Epithelial cell of proximal tubule (primary cell): ENCODE measurements at places on chromosomes 7 and 10.

DNA sequence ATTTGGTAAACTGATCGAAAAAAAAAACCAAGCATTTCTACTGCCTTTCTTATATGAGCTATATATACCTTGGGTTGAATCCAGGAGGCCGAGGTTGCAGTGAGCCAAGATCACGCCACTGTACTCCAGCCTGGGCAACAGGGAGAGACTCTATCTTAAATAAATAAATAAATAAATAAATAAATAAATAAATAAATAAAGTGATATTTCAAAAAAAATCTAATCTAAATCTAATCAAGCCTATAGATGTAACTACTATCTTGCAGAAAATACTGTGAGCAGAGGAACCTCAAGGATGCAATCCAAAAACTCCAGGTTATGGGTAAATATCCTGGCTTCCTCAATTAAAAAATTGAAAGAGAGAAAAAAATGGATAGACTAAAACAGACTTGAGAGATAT, 71.2 kb upstream of the SLF2 start:
- no peak for DNase-seq

DNA sequence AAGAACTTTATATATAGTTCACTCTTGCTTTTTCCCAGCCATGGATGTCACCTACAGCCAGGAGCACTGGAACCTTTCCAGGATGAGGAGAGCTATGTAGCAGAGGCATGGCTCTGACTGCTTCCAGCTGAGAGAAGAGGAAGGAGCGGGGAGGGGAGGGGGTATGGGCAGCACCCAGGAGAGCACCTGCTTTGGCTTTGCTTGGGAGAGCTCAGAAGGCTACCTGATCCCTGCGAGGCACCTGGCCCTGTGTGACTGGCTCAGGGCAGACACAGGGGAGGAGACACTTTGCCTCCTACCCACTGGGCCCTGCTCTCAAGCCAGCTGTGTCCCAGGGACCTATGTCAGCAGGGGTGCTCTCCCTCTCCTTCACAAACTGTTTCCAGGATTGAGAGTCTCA, 67.1 kb downstream of the HK1 start:
- DNase-seq: no peak

GRCh38 chr7:138880881-138881578, 83.0 kb upstream of the ATP6V0A4 start:
- DNase-seq: no peak

GRCh38 chr7:115471891-115472290, 550.0 kb downstream of the MDFIC start:
- no peak for DNase-seq

GRCh38 chr7:77566421-77566820, 29.3 kb downstream of the PTPN12 start:
- DNase-seq: no peak

- DNase-seq: no peak
These were observed 55.4 kb upstream of the MXI1 start for GRCh38 chr10:110151971-110152370.

GRCh38 chr7:87473986-87474385, 1.5 kb downstream of the ABCB4 start:
- DNase-seq: no peak

DNA sequence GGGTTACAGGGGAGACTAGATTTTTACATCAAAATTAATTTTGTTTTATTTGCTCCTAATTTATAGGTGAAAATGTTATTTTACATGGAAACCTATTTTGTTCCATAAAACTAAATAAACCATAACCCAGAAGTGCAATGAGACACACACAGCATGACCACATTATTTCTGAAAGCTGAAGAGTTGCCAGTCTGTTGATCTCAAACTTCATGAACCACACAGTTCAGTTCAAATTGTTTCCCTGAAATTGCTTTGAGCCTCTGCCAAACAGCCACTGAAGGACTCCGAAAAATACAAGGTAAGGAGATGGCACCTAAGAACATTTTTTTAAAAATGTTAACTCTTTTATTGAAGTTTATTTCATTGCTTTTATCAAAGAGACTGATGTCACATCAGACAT, 25.0 kb upstream of the ITGB8 start:
- no peak for DNase-seq

GRCh38 chr10:62584731-62585130, 210.6 kb downstream of the ZNF365 start:
- no peak for DNase-seq

GRCh38 chr10:24850727-24851296, 101.6 kb downstream of the PRTFDC1 start:
- no peak for DNase-seq

DNA sequence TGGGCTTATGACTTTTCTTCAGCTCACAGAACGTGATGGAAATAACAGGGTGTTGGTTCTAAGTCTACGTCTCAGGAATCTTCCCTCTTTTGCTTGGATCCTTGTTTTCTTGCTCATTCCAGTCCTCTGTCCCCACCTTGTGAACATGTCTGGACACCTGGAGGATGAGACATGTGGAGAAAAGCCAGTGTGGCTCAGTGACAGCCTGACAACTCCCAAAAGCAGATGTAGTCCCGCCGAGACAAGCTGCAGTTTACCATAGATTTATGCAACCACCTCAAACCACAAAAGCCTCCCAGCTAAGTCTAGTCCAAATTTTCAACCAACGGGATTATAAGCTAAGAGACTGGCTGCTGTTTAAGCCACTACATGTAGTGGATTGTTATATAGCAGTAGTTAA, 476.1 kb downstream of the SH2D4B start:
- DNase-seq: no peak

GRCh38 chr10:112741830-112742402, 208.1 kb upstream of the TCF7L2 start:
- no peak for DNase-seq
